GM13977 (cell line): ENCODE measurements at places on chromosomes 1 and 21.

DNA sequence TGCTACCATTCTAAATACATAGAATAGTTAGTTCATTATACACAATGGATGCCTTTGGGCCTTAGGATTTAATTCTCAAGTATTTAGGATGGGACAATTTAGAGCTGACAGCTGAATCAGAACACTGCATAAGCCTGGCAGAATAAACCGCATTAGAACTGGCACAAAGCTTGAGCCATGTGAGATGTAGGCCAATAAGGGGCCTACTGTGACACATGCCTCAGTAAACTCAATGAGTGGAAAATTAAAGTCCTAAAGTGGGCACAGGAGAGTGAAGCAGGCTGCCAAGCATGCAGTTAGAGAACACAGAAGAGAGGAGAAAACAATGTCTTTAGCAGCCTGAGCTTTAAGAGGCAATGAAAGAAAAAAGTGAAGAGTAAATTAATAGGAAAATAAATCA, 24.3 kb downstream of the SCYL3 start:
- no peak for DNase-seq

DNA sequence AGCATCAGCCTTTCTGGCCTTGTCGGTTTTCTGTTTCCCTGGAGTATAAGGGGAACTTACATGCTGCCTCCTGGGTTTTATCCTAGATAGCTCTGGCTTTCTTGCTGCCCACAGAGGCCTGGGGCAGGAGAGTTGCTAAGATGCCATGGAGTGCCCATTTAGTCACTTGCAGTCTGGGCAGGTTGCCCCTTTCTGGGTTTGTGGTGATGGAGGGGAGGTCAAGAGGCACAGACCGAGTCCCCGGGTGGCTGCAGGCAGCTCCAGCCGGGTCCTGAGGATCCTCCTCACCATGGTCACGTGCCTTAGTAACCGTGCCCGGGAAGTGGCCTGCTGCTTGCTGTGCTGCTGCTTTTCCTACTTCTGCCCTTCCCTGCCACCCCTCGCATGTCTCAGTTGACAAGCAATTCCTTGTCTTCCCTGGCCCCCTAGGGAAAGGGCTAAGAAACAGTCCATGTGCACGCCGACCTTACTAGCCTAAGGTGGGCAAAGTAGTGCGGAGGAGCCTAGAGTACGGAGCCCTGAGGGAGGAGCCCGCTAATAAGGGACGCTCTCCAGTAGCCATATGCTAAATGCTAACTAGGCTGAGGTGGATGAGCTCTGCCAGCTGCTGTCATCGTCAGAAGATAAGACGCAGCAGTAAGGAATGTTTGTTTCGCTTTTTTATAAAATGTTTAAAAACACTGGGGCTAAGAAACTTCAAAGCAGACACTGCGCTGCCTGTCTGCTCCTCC, 34.8 kb downstream of the CLCA1 start:
- no peak for DNase-seq

GRCh38 chr1:42982641-42983040, 24.0 kb upstream of the SLC2A1 start:
- no peak for DNase-seq

GRCh38 chr1:198655459-198656121, 16.8 kb downstream of the PTPRC start:
- no peak for DNase-seq

- no peak for DNase-seq
Observed at GRCh38 chr1:203630697-203631096, 4.1 kb downstream of the ATP2B4 start.

- DNase-seq: no peak
Observed at GRCh38 chr1:209040351-209040750, 543.2 kb upstream of the CAMK1G start.

DNA sequence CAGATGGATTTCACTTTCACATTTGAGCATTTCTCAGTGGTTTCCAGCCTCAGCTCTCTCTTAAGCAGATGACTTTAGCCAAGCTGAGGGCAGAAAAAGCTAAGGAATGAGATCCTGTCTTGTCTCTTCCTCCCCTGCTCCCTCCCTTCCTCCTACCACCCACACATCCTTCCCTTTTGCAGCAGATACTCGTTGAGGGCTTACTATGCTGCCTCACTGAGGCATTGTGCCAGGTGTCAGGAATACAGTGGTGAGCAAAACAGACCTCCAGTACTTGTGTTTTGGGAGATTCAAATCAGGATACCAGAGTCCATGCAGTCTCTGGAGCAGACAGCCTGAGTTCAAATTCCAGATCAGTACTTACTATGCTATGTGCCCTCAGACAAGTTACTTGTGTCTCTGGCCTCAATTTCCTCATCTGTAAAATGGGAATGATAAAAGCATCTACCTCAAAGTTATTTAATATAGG, 43.2 kb downstream of the KIF26B start:
- no peak for DNase-seq

GRCh38 chr1:244353551-244354091, 98.1 kb downstream of the ADSS2 start:
- DNase-seq: no peak

DNA sequence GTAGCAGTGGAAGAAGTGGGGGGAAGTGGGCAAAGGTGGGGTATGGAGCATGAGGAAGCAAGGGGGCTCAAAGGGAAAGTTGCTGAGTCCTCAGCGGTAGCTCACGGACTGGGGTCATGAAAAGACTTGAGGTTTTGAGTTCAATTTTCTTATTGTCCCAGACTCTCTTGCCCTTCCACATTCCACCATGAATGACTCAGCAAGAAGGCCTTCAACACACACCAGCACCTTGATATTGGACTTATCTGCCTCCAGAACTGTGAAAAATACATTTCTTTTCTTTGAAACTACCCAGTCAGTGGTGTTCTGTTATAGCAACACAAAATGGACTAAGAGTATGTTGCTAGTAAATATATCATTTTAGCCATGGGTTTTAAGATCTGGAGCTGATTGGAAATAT, 17.3 kb upstream of the RHBDL2 start:
- DNase-seq: no peak

- DNase-seq: no peak
Observed at GRCh38 chr1:160028426-160028825, 3.4 kb downstream of the PIGM start.

DNA sequence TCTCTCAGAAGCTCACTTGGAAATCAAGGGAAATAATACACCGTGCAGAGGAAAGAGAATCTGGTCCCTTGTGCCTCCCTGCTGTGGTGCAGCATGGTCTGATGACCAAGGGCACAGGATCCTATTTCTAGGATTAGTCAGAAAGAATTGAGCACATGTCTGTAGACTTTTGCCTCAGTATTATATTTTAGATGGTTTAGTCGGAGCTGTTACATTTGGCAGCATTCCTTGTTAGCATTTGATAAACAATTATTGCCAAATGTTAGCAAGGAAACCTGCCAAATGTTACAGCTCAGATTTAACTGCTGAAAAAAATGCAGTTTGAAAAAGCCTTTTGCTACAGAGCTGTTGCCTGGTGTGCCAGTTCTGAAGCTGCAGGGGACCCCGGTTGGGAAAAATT, 183.5 kb upstream of the DPYD start:
- no peak for DNase-seq

GRCh38 chr1:37734629-37735591, 30.0 kb downstream of the EPHA10 start:
- no peak for DNase-seq

DNA sequence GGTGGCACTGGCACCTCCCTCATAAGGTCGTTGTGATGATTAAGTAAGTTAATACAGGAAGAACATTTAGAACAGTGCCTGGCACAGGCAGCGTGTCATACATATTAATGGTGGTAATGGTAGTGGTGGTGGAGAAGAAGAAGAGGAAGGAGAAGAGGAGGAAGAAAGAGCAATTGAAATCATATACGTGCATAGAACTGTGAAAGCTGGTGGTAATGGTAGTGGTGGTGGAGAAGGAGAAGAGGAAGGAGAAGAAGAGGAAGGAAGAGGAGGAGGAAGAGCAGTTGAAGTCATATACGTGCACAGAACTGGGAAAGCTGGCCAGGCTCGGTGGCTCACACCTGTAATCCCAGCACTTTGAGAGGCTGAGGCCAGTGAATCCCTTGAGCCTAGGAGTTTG, 121.3 kb upstream of the HOOK1 start:
- no peak for DNase-seq

- no peak for DNase-seq
Observed at GRCh38 chr1:206646504-206646903, 11.2 kb downstream of the DYRK3 start.

DNA sequence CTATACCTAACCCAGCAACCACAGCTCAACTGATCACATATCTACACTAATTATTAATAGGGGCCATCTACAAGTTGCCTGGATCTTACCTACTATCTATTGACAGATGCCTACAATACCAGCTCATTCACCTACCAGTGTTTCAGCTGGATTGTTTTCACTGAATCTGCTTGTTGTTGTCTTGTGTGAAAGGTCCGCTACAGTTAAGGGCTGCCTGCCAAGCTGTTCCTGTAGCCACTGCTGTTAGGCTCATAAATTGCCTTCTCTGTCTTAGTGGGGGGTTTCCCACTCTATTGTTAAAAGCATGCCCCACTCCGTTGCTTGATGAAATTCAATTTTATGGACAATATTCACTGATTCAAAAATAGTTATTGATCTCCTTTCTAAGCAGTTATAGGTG, 199.7 kb upstream of the TMPRSS15 start:
- DNase-seq: no peak

GRCh38 chr1:182996816-182997215, 26.4 kb upstream of the LAMC1 start:
- DNase-seq: no peak

GRCh38 chr1:150820730-150821512, 12.9 kb upstream of the CTSK start:
- DNase-seq: no peak

DNA sequence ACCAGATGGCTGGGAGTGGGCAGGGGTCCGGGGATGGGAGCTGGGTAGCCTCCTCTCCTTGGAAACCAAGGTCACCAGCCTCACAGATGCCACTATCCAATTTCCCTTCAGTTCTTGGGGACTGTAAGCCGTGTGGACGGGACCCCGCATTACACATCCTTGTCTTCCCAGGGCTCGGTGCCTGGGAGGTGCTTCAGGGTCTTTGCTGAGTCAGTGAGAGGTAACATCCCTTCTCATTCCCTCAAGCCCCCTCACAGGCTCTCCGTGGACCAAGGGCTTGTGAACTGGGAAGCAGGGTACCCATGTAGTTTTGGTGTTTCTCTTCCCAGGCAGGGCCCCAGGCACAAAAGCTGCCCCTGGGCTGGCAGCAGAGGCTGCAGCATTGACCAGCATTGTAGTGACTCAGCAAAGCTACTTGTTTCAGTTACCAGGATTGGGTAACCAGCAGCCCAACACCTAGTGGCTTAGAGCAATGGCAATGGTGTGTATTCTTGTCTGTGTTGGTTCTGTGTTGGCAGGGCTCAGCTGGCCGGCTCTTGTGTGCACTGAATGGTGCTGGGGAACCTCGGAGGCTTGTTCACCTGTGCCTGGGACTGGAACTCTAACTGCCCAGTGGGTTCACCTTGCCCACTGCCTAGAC, 24.6 kb upstream of the PCBP3 start:
- DNase-seq: no peak

- DNase-seq: no peak
Observed at GRCh38 chr1:34648501-34648900, 106.3 kb upstream of the GJB5 start.

- no peak for DNase-seq
Observed at GRCh38 chr1:156203331-156203730, 9.4 kb downstream of the SLC25A44 start.

DNA sequence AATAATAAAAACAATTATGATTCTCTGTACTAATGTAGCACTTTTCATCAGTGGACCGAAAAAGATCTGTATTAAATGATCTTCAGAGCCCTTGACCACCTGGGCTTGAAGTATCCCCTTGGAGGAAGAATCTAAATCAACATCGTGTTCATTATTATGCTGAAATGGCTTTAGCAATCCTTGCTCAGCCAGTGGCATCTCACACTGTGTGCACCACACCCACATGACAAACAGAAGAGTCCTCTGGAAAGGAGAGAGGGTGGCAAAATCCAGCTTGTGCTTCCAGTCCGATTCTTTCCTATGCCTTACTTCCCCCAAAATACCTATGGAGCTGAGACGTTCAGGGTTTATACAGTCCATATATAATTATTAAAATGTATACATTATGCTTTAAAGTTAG, 318.5 kb upstream of the RUNX1 start:
- DNase-seq: no peak

- DNase-seq: peak; percentile 81
Observed at GRCh38 chr1:58815069-58815685, 31.3 kb upstream of the JUN start.

GRCh38 chr1:67294836-67295617, 12.6 kb upstream of the IL12RB2 start:
- no peak for DNase-seq

- no peak for DNase-seq
Observed at GRCh38 chr21:23725576-23725975, 1881.7 kb downstream of the MRPL39 start.

- DNase-seq: no peak
Observed at GRCh38 chr1:30327370-30328099, 395.9 kb downstream of the MATN1 start.

- DNase-seq: no peak
Observed at GRCh38 chr1:50163680-50164079, 55.0 kb downstream of the ELAVL4 start.

- no peak for DNase-seq
Observed at GRCh38 chr1:62573675-62574074, 23.6 kb upstream of the ANGPTL3 start.

- DNase-seq: no peak
Observed at GRCh38 chr1:38547321-38547720, 312.3 kb downstream of the RRAGC start.

- DNase-seq: no peak
Observed at GRCh38 chr1:21904704-21905520, 32.2 kb downstream of the HSPG2 start.

DNA sequence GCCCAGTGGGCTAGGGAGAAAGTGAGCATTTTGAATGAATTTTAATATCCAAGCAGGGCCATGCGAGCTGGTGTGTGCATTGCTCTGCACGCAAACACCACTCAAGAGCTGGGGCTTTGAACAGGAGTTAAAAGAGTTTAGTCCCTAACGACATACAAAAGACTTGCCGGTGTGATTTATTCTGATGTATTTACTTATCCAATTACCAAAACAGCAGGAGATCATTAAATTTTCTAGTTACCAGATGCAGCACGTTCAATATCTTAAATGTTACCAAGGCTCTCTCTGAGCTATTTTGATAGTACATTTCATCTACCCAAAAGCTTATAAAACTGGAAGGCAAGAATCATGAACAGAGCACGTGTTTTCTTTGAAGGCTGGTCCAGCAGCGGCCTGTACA, 30.0 kb upstream of the DMRTA2 start:
- no peak for DNase-seq

DNA sequence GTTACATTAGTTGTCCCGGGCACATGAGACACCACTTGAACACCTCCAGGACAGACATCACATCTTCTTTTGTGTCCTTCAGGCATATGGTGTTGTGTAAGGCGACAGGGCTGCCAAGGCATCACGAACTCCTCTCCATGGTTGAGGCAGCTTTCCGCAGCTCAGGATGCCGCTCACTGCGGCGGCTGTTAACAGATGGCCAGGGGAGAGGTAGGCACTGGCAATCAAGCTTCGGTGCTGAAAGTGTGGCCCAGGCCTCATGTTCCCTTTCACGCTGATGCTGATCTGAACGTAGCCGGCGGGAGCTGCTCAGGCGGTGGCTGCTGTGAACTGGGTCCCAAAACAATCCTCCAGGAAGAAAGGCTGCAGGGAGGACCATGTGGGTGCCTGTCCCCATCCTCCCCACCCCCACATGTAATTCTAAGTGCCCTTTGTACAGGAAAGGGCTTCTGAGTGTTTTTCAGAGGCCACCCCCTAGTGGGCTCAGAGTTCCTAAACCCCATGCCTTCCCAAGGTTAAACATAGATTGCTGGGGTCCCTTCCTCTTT, 287.1 kb upstream of the AJAP1 start:
- no peak for DNase-seq

GRCh38 chr1:66527686-66528085, 6.3 kb upstream of the SGIP1 start:
- DNase-seq: no peak
